HS-5 (cell line): ENCODE measurements at places on chromosomes 5 and 9.

DNA sequence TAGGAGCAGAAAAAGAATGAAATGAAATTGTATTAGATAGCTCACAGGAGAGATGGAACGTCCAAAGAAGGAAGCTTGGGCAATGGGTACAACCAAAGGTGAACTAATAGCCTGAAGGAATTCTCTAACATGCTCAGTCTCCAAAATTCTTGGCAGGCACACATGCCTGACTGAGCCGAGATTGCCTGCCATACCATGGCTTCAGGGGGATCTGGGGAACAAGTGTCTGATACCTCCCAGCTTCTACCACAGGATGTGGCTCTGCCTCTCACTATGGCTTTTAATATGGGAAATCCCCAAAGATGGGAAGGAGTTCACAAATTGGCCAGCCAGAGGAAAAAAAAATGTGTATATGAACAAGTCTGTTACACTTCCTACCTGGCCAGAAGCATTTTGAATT is 3.6 kb upstream of the PALM2AKAP2 start:
- no peak for DNase-seq

DNA sequence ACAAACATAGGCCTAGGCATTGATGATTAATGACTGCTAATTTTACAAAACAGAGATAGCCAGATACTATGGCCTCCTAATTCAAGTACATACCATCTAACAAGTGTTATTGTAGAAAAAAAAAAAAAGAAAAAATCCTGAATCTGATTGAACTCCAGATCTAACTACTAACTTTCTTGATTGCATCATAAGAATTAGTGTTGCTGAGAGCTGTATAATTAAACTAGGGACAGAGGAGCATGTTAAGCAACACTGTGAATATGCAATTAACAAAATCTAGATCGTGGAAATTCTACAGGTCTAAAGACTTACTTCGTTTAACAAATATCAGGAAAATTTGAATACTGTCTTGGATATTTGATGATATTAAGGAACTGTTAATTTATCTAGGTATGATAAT is 208.3 kb upstream of the ZNF608 start:
- DNase-seq = no peak

- DNase-seq = no peak
Observed at GRCh38 chr5:142612494-142613270, 73.2 kb downstream of the FGF1 start.

DNA sequence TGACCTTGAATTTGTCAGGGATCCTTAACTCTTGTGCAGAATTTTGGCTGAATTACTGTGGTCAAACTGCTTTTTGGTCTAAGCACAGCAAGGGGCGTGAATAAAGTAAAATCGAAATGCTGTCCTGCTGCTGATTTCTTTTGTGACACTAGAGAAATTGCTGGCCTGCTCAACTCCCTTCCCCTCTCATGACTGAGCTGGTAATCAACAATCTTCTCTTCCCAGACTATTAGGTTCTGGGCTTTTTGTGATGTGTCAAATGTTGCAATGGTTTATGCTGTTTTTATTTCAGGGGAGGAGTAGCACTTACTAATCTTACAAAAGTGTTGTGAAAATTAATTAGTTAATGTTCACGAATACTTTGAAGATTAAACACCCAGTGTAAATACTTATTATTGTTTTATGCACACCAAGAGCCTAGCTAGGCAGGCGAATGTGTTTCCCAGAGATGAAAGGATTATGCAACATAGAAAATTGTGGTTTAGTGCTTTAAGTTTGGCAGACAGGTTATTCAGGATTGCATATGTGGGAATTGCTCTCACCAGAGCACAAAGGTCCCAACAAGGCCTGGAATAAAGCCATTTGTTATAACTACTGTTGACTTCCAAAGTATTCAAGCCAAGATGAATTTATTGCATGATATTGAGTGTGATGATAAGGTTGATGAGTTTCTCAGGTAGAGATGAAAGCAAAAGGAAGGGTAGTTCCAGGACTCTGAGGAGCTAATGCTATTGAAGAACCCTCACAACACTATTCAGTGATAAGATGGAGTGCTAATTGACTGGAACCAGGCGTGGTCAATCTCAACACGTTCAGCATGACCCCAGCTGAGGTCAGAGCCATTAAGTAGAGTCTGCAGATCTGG is 280.7 kb upstream of the ZNF608 start:
- no peak for DNase-seq

- no peak for DNase-seq
Observed at GRCh38 chr9:87322840-87323635, 174.6 kb upstream of the DAPK1 start.

GRCh38 chr9:93955111-93955980 is at the start of gene BARX1:
Gene BARX1 (minus strand): TSS chr9:93955355. CDS start chr9:93955146, 209 bp downstream.
- DNase-seq = no peak

DNA sequence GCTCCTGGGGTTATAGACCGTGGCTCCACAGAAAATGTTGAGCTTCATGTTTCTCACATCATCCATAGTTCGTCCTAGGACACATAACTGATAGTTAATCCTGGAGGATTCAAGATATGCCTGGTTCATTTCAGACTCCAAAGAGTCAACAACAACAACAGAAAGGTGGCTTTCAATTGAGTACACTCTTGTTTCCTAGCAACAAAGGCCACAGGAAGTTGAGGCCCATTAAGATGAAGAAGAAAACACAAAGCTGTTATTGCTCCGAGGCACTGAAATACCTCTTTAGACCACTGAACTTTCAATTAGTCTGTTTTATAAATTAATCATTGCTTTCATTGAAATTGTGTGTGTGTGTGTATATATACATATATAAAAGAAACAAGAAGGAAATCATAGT is 154.5 kb downstream of the YIPF5 start:
- no peak for DNase-seq

- DNase-seq = no peak
Observed at GRCh38 chr9:27362447-27363210, 65.7 kb upstream of the EQTN start.

- no peak for DNase-seq
Observed at GRCh38 chr5:14404780-14405179, 176.8 kb upstream of the OTULINL start.
